Activated T-cell treated with anti-CD3 and anti-CD28 coated beads, Interleukin-2, amount 50 U/mL, for 1 hour (primary cell): ENCODE measurements at places on chromosomes 2 and 18.

DNA sequence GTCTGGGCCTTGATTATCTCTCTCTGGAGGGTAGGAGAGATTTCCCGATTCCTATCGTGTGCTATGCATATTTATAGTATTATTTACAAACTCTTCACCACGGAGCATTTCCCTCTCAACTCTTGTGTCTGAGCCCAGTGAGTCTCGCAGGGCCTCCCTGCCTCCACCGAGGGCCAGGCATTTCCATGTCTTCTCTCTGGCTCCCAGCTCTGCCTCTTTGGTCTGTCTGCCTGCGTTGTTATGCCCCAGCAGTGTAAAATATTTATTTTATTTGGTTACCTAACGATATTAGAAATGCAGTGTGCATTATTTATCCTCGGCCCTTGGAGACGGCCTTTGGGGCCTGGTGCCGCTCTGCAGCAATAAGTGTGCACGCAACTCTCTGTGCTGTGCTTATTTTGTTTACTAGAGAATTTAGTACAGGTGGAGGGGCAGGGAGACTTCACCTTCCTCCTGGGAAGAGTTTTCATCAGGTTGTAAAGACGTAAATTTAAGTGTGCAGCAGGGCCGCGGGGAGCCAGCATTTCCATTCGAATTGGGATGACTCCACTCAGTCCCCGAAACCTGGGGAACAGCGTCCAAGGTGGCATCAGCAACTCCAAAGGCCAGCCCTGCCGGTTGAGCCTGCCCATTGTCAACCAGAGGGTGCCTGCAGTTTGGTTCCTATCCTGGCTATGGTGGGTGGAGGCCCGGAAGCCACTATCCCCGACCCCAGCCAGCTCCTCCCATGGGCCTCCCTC lies 100.2 kb downstream of the PTGR3 start:
- DNase-seq: no peak

DNA sequence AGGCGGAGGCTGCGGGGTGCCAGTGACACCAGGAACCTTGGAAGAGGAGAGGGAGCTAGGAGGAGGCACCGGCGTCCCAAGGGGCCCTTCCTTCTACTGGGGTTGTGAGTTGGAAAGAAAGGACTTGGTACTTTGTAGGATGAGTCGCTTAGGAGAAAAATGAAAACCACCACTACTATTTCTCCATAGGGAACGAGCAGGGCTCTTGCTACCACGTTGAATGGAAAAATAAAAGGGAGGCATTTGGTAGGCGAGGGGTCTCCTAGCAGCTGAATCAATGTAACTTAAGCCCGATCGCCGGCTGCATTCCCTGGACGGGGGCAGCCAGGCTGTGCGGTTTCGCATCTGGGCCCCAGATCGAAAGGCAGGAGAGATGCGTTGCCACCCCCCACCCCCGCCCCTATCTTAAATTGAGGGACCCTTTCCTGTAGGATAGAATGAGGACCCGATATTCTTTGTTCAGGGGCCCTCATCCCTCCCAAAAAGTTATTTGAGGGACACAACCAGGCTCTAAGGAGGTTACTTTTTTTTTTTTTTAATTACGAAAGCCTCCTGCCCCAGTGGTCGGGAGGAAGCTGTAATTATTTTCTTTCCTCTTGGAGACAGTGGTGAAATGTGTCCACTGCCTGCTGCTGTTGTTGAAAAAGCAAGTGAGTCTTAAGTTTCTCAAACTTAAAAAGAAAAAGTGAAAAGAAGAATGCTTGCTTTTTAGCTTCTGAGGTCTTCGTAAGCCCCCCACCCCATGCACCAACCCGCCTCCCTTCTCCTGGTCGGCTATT lies 1.3 kb downstream of the IGFBP2 start:
- no peak for DNase-seq

GRCh38 chr2:54879598-54880332 lies 156.3 kb downstream of the EML6 start:
- no peak for DNase-seq

GRCh38 chr2:12727641-12728040 lies 10.9 kb downstream of the TRIB2 start:
- no peak for DNase-seq
